Head of caudate nucleus (tissue), 42 donors: ENCODE measurements at places on chromosomes 1 and 21.
A peak's percentile ranks its signal among the peaks of the same experiment; 100 is the strongest.

DNA sequence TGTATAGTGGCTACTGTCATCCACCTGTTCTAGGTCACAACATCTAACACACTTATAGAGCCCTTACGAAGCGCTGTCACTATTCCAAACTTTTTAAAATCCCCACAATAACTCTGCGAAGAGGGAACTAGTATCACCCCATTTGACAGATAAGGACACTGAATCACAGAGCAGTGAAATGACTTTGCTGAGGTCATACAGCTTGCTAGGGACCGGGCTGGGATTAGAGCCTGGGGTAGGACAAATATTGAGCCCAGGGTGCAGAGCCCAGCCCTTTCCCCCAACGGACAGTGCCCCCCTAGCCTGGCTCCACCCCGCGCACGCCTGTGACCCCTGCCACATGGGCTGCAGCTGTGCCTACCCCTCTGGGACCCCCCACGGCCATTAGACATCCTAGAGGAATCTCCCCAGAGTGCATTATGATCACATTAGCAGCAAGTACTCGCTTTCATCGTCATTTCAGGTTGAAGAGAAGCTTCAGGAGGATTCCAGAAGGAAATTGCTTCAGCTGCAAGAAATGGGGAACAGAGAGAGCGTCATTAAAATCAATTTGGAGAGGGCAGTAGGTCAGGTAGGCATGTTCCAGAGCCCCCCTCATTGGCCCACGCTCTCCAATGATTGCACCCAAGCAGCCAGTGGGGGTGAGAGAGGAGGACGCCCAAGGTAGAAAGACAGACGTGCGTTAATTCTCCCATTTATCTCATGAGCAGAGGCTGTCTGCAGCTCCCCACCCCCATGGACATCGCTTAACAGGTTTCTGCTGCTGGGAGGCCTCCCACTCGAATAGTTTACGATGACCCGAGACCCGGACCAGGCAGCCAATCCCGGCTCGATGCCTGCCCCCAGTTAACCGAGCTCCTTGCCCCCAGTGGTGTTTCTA lies 77.2 kb downstream of the FHAD1 start:
- no peak for DNase-seq

- no peak for DNase-seq
Observed at GRCh38 chr1:87167848-87168525, 160.7 kb upstream of the LMO4 start.

DNA sequence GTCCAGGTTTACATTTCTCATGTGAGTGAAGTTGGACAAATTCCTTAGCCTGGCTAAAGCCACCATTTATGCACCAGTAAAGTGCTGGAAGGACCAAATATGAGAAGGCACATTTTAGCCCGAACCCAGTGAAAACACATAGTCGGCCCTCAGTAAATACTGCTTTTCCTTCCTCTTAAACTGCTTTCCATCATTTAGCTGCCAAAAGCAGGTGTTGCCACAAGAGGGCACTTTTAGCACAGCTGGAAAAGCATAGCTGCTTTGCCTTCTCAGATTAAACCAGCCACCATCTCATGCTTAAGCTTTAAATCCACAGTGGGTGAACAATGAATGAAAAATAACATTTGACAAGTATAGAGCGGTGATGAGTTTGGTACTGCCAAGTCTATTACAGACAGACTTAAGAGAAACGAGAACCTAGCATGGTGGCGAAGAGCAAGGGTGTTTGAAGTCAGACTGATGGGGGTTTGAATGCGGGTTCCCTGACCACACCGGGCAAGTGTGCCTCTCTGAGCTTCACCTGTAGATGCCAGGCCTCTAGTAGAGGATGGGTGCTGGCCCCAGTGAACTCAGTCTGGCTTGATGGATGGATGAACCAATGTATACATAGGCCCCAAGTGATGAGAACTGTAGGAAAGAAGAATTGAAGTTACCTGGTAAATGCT lies 57.8 kb downstream of the SLC35D1 start:
- peak; percentile 68 for DNase-seq

- DNase-seq = no peak
Observed at GRCh38 chr1:182038220-182038619, 23.3 kb downstream of the ZNF648 start.

DNA sequence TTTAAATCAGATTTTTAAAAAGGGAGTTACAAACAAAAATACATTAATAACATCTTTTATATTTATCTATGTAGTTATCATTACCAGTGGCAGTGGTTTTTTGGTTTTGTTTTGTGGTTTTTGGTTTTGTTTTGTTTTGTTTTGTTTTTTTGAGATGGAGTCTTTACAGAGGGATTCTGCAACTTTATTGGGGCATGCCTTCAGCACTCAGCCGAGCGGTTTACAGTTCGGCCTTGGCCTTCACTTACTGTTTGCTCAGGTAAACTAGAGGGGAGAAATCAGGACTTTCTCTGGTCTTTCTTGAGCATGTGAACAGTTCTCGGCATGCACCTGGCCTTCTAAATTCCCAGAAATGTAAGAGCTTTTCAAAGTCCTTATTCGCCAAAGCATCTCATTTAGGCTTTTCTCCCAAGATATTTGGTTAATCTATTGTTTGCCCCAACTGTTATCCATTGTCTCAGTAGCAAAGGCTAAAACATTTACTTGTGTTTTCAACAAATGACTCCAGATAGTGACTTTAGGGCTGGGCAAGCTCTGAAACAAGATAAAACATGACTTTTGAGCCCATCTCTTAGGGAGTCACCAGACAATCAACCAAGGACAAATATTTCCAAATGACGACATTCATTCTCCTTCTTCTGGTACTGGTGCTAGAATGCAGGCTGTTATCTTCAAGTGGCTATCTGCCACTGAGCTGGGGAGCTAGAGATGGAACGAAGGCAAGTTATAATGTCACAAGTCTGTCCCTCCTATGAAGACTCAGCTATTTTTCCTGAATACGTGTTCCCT lies 48.4 kb upstream of the ADORA3 start:
- DNase-seq = no peak

DNA sequence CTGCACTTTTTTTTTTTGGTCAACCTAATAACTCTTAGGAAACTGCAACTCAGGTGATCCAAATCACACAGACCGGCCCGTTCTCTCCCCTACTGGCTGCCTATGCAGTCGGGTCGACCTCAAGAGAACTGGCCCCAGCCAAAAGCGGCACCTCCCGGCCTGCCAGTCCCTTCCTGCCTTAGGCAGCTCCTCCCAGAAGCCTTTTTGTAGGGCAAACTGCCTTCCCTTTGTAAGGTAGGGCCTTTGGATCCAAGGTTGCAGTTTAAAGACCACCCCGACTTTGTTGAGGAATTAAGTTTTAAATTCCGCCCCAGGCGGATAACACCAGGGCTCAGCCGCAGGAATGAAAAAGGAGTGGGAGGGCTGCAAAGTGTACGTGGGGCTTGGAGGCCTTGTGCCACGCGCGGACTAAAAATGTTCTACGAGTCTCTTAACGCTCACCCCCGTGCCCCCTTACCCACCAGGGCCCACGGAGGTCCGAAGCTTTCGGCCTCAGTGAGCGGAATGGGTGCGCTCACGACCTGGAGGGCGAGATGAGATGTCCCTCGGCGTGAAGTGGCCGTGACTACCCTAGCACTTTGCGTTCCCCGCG lies 642 bp upstream of the ST3GAL3 start:
- no peak for DNase-seq

DNA sequence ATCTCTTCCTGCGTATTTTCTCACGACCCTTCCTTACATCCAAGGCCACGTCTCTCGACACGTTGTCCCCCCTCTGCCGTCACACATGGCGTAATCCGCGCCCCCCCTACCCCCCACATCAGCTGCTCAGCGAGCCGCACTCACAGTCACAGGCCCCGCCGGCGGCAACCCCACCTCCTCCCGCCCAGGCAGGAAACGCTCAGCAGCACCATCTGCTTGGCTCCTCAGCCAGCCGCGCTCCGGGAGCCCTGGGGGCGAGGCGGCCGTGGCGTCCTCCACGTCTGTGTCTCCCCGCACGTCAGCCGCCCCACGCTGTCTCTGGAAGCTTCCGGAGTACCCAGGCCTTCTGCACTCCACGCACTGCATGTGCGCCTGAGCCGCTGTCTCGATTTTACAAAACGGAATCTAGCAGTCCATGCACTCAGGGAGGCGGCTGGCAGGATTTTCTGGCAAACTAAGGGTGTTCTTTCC lies 64.6 kb downstream of the SIK1 start:
- peak; percentile 33 for DNase-seq

GRCh38 chr1:84620720-84621313 lies 46.6 kb upstream of the CTBS start:
- DNase-seq = peak; percentile 89

DNA sequence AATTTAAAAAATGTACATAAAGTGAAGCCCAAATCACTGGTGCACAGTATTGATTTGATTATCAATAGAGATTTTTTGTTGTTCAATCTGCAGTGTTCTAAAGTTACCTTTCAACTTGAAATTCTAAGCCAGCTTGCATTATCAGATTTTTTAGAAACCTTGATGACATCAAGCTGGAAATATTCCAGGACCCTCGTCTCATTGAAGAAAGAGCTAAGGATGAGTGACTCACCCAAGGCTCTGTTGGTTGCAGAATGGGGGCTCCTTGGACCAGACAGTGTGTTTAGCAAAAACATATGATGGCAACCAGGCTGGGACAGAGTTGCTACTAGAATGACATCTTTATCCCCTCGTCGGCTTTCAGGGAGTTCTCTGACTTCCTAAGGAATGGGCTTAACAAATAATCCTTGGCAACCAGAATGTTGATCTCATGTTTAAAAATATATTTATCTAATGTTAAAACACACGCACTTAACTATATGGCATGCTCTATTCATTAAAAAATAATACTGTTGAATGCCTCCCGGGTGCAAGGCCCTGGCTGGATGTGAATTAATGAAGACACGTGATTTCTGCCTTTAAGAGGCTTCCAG lies 79.7 kb downstream of the RUNX3 start:
- no peak for DNase-seq

DNA sequence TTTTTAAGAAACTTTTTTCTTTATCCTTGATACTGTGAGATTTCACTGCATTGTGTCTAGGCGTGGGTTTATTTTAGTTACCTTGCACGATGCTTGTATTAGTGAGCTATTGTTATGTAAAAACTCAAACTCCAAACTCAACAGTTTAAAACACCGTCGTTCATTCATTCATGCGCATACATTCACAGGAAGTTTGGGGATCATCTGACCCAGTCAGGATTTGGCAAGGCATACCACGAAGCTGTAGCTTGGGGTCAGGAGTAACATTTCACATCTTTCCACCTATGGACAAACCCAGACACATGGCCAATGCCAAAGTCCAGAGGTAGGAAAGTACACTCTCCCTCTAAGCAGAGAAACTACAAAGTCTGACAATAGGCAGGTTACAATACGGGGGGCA lies 324.6 kb upstream of the CHRM3 start:
- no peak for DNase-seq

DNA sequence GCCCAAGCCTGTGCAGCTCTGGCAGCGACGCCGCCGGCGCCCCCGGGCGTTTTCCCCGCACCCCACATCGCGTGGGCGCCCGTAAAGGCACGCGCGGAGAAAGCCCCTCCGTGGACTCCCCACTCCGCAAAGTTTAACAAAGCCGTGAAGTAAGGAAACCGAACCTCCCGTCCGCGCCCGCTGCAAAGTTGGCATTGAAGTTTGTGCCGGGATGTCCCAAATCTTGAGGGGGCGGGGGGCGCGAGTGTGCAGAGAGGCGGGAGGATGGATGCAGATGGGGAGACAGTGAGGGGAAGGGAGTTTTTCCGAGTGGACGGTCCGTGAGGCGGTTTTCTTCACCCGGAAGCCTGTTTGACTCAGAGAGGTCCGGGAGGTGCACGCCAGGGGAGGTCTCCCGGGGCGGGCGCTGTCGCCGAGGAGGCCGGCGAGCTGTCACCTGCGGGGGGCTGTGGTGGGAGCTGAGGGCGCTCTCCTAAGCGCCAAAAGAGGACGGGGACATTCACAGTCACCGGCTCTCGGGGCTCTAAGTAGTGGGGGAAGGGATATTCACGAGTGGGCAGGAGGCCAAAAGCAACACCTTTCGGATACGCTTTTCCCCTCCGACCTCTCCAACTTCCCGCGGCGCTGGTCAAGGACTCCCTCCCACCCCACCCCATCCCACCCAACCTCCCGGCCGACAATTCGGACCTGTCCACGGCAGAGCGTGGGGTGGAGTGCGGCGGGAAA lies 1.3 kb downstream of the WLS start:
- DNase-seq = no peak

DNA sequence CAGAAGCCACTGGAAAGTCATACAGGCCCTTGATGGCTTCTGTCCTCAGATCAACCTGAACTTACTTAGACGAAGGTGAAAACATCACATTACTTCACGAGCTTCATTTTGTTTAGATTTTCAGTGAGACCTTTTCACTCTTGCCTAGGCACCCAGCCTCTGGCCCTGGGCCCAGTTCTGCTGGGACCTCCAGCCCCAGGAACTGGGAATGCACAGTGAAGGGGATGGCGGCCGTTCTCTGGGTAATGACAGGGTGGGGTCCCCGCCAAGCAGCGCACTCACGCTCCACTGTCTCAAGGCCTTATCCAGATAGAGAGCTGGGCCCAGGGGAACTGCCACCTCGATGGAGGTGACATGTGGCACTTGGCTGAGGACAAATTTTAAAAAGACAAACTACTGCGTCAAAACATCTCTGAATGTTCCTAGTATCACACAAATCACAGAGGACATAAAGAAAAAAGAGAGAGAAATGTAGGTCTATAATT lies 54.8 kb downstream of the NPHP4 start:
- no peak for DNase-seq
